ENCODE measurements at places on chromosomes 16 and 17.

DNA sequence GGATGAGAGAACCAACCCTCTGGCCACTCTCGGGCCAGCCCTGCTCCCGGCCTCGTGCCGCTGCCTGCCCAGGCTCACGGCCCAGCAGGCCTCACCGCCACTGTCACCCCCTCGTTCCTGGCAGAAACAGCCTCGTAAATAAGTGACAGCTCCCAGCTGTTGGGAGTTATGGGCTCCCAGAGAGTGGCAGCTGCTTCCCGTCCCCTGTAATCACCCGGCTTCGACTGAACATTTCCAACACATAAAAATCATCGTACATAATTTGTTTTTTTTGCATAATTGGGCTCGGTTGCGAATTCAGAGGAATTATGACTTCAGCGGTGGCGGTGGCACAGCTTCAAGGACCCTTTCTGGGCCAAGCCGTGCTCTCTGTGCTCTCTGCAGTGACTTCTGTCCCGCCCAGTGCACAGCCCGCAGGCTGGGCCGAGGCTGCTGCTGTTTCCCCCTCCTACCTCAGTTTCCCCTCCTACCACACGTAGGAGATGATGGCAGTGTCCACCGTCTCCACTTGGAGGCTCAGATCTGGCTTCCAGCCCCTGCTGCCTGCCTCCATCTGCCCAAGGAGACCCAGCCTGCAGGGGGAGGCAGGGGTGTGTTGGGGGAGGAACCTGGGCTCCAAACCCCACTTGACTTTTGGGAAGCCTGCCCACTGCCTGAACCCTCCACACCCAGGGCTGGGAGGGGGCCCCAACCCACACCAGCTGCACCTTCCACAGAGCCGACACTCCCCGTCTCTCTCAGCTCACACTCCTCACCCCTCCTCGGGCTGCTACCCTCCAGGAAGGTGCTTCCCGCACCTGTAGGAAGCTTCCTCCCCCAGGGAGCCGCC is 84.9 kb downstream of the RTN4RL1 start:
- DNase-seq, result no peak

DNA sequence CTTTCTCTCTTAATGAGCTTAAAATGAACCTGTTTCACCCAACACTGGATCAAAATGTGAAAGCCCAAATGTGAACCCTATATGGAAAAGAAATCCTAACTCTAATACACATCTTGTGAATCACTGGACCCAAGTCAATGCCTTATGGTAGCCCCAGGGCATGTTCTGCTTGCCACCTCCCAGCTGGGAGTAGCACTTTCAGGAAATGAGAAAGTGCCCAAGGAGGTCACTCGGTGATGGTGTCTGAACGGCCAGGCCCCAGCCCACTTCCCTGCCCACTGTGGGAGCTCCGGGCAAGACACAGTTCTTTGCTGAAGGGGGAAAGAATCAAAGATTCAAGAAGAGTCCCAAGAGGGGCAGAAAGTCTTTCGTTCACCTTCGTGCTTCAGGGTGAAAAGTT is 46.1 kb downstream of the GTF3C1 start:
- no peak for DNase-seq

DNA sequence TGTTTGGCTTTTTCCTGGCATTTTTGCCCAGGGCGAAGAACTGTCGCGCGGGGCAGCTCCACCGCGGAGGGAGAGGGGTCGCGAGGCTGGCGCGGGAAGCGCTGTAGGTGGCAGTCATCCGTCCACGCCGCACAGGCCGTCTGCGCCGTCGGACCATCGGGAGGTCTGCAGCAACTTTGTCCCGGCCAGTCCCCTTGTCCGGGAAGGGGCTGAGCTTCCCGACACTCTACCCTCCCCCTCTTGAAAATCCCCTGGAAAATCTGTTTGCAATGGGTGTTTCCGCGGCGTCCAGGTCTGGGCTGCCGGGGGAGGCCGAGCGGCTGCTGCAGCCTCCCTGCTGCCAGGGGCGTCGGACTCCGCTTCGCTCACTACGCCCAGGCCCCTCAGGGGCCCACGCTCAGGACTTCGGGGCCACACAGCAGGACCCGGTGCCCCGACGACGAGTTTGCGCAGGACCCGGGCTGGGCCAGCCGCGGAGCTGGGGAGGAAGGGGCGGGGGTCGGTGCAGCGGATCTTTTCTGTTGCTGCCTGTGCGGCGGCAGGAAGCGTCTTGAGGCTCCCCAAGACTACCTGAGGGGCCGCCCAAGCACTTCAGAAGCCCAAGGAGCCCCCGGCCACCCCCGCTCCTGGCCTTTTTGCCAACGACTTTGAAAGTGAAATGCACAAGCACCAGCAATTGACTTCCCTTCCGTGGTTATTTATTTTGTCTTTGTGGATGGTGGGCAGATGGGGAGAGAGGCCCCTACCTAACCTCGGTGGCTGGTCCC is 2.3 kb upstream of the CBX4 start:
- no peak for DNase-seq

DNA sequence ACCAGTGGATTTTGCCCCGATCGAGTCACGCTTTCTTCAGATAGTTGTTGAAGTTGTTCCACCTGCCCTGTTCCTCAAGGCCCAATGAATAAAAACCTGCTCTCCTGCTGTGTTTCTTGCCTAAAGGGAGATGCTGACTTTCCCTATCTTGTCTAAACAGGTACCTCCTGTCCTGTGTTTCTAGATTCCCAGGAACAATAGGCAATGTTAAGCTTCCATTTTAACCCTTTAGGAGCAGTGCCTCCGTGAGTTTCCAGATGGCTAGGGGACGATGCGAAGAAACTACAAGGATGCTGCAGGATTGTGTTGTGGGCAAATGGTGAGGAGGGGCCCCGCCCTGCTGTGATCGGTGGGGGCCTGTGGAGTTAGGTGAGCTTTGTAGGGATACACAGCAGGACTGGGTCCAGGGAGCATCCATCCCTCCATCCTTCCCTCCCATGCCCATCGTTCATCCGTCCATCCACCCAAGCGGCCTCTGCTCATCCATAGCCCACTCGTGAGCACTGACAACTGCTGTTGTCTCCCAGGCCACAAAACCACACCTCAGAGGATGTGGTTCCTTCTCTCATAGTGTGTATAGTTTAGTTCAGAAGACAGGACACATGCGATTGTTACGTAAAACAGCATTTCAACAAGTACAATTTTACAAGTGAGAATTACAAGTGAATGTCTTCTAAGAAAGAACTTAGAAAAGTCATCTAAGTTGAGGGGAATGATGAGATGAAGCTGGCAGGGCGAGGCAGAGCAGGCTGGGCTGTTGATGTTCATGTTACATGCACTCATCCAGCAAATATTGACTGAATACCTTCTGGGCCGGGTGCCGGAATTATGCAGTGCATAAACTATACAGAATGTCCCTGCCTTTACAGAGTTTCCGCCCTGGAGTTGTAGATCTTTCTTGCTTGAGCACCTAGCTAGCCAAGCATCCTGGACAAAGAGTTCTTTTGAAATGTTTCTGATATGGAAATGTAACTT is 5.2 kb downstream of the ARSG start:
- no peak for DNase-seq

All from activated CD4-positive, alpha-beta T cell treated with anti-CD3 and anti-CD28 coated beads, Interleukin-2, amount 50 U/mL, for 4 hours (primary cell).